ENCODE measurements at places on chromosomes 6 and 20.

DNA sequence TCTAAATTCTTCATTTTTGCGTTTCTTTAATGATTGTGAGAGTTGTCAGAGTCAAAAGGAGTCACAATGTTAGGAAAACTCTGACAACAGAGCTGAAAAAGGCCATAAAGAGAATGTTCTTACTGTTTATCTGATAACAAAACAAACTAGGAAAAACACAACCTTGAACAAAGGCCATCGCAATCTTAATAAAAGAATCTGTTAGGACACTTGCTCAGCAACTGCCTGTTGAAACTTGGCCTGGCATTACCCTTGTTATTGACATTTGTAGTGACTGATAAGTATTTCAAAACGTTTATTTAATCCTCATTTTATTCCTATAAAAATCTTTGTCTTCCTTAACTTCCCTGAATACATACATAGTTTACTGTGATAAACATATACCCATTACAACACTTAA, 15.7 kb downstream of the GSTA1 start:
- DNase-seq: no peak

DNA sequence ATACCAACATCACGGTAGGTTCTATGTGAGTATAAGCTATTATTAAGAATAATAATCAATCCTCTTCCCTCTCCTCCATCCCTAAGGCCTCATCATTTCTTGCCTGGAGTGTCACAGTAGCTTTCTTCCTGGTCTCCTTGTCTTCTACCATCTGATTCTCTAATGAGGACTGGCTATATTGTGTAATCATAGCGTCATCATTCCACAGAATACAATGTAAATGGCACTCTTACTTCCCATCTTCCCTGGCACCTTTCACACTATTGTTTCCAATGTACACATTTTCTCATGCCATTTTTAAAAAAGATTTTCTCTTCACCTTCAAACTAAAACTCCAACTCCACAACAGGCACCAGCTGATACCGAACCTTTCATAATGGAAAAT, 2.2 kb upstream of the BTN3A2 start:
- DNase-seq: no peak

DNA sequence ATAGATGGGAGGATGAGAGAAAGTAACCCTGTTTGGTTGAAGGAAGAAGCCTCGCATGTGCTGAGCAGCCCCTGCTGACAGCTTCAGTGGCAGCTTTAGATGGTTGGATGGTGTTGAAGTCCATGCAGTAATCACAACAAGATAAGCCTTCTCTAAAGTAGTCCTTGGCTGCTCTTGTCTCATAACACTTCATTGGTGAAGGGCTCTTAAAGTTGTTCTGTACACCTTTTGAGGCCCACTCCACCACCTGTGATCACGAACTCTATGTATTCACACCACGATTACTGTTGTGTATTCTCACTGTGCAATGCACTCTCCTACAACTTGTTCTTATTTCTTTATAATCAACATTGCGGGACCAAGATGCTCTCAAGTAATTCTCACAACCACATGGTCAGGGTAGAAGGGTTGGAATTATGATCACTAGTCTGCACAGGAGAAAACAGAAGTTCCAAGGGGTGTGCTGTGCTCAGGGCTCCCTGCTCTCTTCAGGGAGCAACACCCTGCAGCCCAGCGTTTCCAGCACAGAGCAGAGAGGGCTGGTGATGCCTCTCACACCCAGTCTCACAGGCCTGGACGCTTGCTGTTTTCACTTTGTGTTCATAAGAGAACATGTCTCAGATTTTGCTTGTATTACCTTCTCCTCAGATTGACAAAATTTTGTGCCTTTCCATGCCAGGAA, 294.4 kb downstream of the SMOC2 start:
- DNase-seq: no peak

- no peak for DNase-seq
Measured at GRCh38 chr20:63585616-63586565, 11.9 kb upstream of the HELZ2 start.

DNA sequence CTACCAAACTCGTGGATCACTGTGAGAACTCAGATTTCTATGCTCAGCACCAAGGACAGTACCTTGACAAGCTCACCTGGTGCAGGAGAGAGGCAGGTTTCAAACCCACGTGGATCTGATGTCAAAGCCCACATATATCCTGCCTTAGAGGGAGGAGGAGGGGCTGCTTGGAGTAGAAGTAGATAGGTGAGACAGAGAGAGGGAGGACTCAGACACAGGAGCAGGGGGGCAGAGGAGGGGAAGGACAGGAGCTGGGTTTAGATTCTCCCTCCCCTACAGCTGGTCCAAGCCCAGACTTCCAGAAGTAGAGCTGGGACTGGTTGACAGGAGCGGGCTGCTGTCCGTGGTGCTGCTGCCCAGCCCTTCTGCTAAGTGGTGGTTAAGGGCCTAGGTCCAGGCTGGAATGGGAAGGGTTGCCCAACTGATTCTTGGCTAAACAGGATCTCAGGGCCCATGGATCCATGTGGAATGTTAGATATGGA, 77.5 kb downstream of the CDH22 start:
- DNase-seq: no peak

DNA sequence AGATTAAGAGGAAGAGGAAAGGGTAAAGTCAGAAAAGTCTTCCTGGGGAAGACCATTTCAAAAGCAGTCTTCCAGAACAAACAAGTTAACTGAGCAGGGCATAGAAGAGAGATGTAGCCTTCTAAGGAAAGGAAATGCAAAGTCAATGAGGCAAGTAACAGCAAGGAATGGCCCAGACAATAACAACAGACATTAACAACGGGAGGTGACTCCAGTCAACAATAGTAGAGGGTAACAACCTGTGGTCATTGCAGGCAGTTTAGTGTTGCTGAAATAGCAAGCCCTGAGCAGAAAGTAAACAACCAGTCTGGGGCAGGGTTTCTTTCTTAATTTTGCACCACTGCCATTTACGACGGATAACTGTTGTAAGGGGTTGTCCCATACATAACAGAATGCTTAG, 2.1 kb downstream of the MDN1 start:
- DNase-seq: no peak

- no peak for DNase-seq
Measured at GRCh38 chr20:32806356-32806755, 13.4 kb upstream of the MAPRE1 start.

GRCh38 chr6:114334237-114334636, 8.6 kb downstream of the HS3ST5 start:
- DNase-seq: no peak

DNA sequence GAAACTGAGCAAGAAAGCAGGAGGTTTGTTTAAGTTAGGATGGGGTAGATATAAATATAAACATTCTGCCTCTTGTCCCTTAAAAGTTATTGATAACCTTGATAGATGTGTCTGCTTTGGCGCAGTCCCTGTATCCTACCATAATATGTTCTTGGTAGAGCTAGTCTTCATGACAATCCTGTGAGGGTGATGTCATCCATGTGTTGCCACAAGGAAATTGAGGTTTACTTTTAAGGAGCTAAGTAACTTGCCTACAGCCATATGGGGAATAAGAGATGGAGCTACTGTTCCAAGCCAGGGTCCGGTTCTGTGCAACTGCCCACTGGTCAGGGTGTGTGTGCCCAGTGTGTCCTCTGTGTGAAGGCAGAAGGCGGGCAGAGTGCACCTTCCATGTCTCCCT, 78.5 kb downstream of the SSR1 start:
- no peak for DNase-seq

DNA sequence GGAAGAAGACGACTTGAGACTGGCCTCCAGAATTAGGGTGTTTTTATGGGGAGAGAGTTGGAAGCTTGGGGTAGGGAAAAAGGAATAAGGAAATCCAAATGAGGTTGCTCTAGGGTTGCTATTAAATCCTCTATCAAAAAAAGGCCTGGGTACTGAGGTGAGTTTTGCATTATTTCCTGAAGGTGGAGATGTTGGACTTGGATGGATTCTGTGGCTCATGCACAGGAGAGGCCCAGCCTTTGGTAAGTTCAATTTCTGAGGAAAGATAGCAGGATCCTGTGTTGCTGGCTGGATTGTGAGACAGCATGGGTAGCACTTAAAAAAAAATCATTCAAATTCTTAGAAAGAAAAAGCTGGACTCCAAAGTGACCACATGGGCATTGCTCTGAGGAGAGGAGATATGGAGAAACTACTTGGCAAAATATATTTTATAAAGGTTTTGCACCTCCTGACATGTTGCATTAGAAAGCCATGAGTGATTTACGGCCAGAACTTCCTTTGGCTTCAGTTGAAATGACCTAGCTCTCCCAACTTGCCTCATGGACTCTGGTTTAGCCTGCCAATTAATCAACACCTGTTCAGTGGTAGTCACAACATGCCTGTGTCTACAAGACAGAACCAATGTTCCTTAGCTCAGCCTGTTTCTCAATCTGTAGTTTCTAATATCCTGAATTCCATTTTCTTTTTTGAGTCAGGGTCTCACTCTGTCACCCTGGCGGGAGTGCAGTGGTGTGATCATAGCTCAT, 152.1 kb upstream of the RALGAPA2 start:
- no peak for DNase-seq

- no peak for DNase-seq
Measured at GRCh38 chr6:119313937-119314884, 35.4 kb downstream of the MAN1A1 start.

DNA sequence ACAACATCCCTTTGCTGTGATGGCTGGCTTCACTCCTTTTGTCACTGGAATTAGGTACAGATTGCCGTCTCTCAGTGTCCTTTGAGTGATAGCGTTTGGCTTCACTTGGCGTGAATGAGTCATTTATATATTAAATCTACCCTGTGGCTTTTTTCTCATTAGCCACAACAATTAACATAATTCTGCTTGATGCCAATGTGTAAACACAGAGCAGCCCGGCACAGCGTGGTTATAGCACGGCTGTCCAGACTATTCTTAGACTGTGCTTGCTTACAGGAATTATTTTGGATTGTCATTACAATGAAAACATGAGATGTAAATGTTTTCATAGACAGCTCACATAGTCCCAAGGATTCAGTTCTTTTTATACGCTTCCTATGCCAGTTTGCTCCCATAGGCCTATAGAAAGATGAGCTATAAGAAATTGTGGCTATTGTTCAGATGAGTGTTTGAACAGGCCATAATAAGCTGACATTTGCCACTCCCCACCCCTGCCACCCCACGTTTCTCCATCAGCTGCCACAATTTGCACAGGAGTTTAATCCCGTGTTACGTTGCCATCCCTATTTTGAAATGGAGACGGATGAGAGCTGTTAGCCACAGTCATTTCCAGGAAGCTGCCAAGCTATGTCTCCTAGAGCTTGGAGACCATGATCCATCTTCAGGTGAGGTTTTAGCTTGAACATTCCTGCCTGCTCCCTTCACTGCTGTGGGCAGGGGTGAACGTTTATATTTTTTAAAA, 65.9 kb downstream of the PPP1R14C start:
- DNase-seq: no peak

DNA sequence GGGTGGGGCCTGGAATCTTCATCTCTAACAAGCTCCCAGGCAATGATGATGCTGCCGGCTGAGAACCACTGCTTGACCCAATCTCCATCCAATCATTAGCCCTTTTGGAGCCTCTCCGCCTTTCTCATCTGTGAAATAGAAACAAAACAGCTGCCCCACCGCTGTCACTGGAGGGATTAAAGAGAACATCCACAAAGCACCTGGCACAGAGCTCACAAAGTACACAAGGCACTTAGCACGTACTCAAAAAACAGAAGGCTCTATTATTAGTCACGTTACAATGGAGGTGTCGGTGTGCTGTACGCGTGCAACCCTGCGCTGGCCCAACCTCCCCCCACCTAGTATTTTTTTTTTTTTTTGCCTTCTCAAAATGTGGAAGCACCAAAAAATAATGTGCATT, 213.5 kb upstream of the ARID1B start:
- DNase-seq: no peak

- DNase-seq: no peak
Measured at GRCh38 chr20:64011366-64011779, 24.6 kb upstream of the C20orf204 start.

GRCh38 chr6:83985308-83985713, 48.3 kb upstream of the MRAP2 start:
- no peak for DNase-seq

DNA sequence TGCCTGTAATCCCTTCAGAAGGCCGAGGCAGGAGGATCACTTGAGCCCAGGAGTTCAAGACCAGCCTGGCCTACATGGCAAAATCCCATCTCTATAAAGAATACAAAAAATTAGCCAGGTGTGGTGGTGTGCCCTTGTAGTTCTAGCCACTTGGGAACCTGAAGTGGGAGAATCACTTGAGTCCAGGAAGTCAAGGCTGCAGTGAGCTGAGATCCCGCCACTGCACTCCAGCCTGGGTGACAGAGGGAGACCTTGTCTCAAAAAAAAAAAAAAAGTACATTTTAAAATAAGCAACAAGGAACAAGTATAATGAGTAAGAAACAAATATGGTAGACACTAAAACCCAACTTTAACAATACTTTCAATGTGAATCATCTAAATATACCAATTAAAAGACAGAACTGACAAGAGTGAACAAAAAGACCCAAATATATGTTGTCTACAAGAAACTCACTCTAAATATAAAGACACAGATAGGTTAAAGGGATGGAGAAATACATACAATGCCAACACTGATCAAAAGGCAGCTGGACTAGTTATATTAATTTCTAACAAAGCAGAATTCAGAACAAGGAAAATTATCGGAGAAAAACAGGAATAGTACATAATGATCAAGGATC, 37.7 kb downstream of the RANBP9 start:
- DNase-seq: no peak

GRCh38 chr6:56581296-56581925, 61.3 kb downstream of the DST start:
- DNase-seq: no peak

GRCh38 chr6:167113935-167114910, 8.7 kb upstream of the CCR6 start:
- no peak for DNase-seq

- no peak for DNase-seq
Measured at GRCh38 chr20:1383623-1384404, 9.0 kb downstream of the FKBP1A start.

DNA sequence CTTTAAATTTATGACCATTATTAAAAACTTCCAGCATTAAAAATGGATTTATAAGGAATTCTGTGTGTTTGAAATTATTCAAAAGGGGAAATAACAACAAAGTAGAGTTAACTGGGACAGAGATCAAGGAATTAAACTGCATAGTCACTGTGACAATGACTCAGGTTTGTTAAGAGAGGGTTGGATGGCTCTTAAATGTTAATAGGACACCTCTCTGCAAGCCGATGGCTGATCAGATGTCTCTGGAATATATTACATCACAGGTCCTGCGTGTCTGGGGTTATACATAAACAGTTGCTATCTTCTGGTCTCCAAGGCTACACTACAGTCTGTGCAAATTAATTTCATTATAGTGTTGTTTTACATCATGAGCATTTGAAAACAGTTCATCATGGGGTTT, 574.3 kb downstream of the COL12A1 start:
- no peak for DNase-seq

All from C1 segment of cervical spinal cord (tissue), 14 donors.